ENCODE measurements at places on chromosomes 16 and 17. TPM values are rescaled to one million over a fixed set of nuclear protein-coding genes. Genes with fewer than 3 reads are reported as not detected.

The CDT1 gene
- 2.6 TPM for total RNA-seq

- no peak for DNase-seq
Measured at GRCh38 chr16:76780556-76780955, 410.4 kb upstream of the MON1B start.

GRCh38 chr16:66588981-66589713, 9.9 kb downstream of the CMTM2 start:
- DNase-seq = peak; percentile 82

GRCh38 chr17:72110231-72110941, 10.4 kb upstream of the SOX9 start:
- DNase-seq = no peak

DNA sequence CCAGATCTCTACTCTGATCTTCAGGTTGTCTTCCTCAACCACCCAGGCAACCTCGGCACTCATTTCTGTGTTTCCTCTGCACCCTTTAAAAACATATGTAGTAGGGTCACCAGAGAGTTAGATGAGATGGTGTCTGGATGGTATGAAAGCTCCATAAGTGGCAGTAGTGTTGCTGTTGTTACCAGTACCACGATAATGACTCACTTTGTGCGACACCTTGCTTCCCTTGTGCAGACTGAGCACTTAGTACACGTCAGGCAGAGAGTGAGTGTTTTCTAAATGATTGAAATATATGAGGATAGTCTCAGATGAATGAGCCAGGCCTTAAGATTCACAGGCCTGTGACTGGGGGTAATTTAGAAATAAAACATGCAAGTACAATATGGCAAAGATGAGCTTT, 188.7 kb downstream of the MAF start:
- no peak for DNase-seq

The CHP2 gene
- total RNA-seq = not detected

DNA sequence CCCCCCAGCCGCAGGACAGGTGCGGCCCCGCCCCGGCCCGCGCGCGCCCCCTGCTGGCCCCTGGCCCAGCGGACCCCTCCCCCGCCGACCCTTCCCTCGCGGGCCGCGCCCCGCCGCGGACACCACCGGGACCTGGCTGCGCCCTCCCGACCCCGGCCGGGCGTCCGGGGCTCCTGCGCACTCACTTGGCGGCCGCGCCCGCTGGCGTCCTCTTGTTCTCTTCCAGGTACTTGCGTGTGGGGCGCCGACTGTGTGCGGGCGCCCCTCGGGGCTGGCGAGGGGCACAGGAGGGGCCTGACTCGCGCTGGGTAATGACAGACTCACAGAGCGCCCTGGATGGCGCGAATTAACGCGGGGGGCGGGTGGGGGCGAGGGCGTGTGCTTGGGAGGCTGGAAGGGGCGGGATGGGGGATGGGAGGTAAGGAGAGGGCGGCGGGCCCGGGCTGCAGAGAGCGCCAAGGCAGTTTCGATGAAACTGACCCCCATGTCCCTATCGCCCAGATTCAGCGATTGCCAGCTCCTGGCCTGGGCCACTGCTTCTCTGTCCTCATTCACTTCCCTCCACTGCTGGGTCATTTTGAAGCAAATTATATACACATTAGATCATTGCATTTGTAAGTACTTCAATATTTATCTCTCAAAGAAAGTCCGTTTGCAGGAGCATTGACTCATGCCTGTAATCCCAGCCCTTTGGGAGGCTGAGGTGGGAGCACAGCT, 445 bp upstream of the DBNDD1 start:
- peak; percentile 66 for DNase-seq

- DNase-seq = no peak
Measured at GRCh38 chr16:82293671-82294070, 123.6 kb upstream of the MPHOSPH6 start.

DNA sequence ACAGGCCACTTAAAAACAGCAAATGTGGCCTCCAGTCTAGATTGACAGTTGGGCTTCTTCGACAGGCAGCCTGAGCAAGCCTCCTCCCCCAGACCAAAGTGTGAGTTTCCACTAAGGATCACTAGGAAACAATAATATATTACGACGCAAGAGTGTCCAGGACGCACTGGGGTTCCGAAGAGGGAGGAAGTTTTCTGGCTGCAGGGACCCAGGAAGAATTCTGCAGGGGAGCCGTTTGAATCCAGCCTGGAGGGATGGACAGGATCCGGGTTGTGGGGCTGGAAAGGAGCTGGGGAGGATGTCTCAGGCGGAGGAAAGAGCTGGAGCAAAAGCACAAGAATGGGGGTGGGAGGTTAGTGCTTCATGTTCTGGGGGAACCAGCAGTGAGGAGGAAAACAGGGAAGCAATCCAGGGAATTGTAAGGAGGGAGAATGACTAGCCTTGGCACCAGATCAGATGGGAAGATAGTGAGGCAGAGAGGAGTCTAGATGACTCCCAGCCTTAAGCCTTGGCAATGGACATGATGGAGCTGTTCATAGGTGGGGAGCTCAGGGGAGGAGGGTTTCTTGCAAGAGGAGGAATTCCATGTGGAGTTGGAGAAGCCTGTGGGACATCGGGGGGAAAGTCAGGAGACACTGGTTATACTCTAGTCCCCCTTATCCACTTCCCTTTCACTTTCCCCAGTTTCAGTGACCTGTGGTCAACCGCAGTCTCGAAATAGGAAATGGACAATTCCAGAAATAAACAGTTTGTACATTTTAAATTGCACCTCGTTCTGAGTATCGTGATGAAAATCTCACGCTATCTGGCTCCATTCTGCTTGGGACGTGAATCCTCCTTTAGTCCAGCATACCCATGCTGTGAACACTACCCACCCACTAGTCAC, 26.6 kb downstream of the NGFR start:
- DNase-seq = no peak

- no peak for DNase-seq
Measured at GRCh38 chr16:24988129-24988518, 27.0 kb downstream of the ARHGAP17 start.

Data from natural killer cell (primary cell).